Posterior vena cava (tissue), 2 donors: ENCODE measurements at places on chromosomes 2 and 18.

- no peak for DNase-seq
These were observed 122.7 kb downstream of the DNER start for GRCh38 chr2:229591611-229592010.

GRCh38 chr18:63892566-63892965 lies 5.1 kb downstream of the SERPINB2 start:
- DNase-seq, result no peak

GRCh38 chr18:10814336-10814735 lies 288.5 kb downstream of the NAPG start:
- DNase-seq, result no peak

DNA sequence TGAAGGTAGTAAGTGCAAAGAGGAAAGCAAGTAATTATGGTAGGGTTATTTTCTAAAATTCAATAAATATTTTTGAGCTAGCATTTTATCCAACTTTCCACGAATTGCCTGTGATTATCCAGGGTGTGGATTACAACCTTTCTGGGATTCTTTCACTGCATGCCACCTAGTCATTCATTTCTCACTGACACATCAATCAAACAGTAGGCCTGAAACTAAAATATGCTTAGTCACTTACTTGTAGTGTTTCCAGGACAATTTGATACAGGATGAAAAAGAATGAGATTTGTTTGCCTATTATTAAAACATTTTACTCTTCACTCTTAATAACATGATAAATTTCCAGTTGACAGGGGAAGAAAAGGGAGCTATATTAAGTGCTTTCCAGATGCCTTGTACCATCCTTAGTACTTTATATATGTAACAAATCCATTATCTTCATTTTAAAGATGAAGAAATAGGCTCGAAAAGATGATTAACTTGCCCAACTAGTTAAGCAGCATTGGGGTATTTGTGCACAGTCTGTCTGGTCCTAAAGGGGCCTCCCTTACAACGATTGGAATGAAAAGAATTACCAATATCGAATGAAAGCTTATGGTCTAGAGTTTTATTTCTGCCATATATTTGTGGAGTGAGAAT lies 70.4 kb downstream of the KCTD1 start:
- no peak for DNase-seq

- no peak for DNase-seq
These were observed 16.2 kb downstream of the MSH6 start for GRCh38 chr2:47799031-47799609.

DNA sequence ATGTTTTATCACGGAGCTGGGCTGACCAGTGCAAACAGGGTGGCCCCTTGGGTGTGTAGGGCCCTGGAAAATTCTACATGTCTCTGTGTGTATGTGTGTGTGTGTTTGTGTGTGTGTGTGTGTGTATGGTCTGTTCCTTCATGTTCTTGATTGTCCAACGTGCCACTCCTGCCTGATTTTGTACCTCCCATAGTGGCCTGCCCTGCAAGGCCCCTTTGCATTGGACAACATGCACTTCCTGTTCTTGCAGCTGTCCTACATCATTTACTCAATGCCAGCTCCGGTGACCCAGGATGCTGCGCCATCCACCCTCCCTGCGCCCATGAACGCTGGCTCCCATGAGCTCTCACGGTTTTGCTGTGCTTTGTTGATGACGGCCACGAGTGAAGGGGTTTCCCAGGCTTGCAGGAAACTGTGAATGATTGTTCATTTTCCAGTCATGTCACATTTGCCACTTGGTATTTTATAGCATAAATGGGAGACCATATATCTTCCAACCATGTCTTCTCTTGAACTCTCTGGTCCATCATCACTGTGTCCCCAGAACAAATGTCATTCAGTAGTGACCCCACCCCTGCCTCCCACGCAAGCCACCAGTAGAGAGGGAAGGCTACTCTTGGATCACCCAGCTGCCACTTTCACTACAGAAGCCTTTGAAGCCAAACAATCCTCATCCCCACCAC lies 69.7 kb upstream of the NCK2 start:
- DNase-seq, result peak; percentile 49
